CD8-positive, alpha-beta memory T cell (primary cell): ENCODE measurements at places on chromosomes 7 and 10. TPM values are rescaled to one million over a fixed set of nuclear protein-coding genes. Genes with fewer than 3 reads are reported as not detected.

Gene TSPAN13
- total RNA-seq, result 0.66 TPM

Gene RASA4
- 42.6 TPM for total RNA-seq

Gene HOXA6
- not detected for total RNA-seq

Gene LRRD1
- total RNA-seq, result not detected

Gene KCNIP2
- 0.96 TPM for total RNA-seq

Gene ATG9B
- total RNA-seq, result 3.8 TPM

Gene TLX1
- total RNA-seq, result not detected

Gene SPDYE2B
- not detected for total RNA-seq

GRCh38 chr10:114437473-114438292, 33.4 kb upstream of the AFAP1L2 start:
- no peaks in the 10 kb centered on the region for H3K4me1 ChIP-seq
- no peak overlapping the region for H3K27ac ChIP-seq
- H3K36me3 ChIP-seq, result peaks cover 64% of the 10 kb centered on the region

DNA sequence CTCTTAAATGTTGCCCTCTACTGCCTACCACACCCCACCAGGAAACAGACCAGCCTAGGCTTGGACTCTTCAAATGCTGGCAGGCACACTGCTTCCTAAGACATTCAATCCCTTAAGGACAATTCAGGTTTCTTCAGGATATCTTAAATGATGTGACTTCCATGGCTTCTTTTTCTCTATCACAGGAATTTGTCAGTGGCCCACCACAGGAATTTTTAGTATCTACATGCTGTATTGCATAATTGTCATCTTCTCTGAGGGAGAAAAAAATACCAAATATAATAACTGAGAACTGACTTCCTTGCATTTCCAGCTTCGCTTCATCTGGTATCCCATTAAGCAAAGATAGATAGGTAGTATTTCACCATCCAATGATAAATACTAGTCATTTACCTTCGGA, 129.3 kb downstream of the WNT2 start:
- DNase-seq, result no peak
- no peak overlapping the region for H3K4me3 ChIP-seq
- H3K4me1 ChIP-seq, result no peaks in the 10 kb centered on the region
- no peak overlapping the region for H3K27ac ChIP-seq

- H3K27me3 ChIP-seq, result no peaks in the 10 kb centered on the region
- no peak for DNase-seq
- H3K4me3 ChIP-seq, result no peak overlapping the region
- H3K27ac ChIP-seq, result no peak overlapping the region
- H3K36me3 ChIP-seq, result no peaks in the 10 kb centered on the region
- H3K4me1 ChIP-seq, result no peaks in the 10 kb centered on the region
Measured at GRCh38 chr10:30831426-30831825, 200.2 kb downstream of the ZNF438 start.

DNA sequence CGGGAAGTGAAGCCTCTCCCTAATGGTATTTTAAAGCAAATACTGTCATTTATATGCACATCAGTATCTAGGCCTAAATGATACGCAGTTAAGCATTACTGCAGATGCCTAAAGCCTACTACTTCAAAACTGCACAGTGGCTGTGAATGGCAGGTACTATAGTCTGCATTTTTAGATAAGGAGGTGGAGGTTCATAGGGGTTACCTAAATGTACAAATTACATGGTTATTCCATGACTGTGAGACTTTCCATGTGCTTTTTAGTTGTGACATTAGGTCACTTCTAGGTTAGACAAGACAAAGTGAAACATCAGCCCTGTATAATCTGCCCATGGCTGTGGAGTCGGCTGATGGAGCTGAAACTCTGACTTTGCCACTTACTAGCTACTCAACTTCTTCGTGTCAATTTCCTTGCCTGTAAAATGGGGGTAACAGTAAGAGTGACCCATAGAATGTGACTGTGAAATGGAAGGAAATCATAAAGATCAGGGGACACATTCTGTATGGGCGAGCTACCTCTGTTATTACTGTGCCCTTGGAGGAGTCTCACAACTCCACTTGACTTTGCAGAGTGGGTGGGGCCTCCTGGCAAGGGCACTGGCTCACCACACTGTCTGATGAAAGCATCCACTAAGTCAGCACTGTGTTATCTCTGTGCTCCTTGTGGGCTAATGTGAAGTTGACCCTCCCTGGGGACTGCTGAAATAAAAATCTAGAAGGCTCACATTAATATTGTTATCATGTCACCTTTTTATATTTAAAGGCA, 239.4 kb downstream of the TNS3 start:
- H3K4me1 ChIP-seq, result no peaks in the 10 kb centered on the region
- no peaks in the 10 kb centered on the region for H3K36me3 ChIP-seq
- H3K4me3 ChIP-seq, result no peak overlapping the region
- H3K27ac ChIP-seq, result no peak overlapping the region
- H3K27me3 ChIP-seq, result no peaks in the 10 kb centered on the region
- no peak for DNase-seq

- no peak for DNase-seq
- H3K36me3 ChIP-seq, result no peaks in the 10 kb centered on the region
- H3K4me3 ChIP-seq, result no peak overlapping the region
- H3K27ac ChIP-seq, result no peak overlapping the region
- peaks cover 58% of the 10 kb centered on the region for H3K4me1 ChIP-seq
Measured at GRCh38 chr10:119283387-119283786, 76.0 kb downstream of the GRK5 start.

DNA sequence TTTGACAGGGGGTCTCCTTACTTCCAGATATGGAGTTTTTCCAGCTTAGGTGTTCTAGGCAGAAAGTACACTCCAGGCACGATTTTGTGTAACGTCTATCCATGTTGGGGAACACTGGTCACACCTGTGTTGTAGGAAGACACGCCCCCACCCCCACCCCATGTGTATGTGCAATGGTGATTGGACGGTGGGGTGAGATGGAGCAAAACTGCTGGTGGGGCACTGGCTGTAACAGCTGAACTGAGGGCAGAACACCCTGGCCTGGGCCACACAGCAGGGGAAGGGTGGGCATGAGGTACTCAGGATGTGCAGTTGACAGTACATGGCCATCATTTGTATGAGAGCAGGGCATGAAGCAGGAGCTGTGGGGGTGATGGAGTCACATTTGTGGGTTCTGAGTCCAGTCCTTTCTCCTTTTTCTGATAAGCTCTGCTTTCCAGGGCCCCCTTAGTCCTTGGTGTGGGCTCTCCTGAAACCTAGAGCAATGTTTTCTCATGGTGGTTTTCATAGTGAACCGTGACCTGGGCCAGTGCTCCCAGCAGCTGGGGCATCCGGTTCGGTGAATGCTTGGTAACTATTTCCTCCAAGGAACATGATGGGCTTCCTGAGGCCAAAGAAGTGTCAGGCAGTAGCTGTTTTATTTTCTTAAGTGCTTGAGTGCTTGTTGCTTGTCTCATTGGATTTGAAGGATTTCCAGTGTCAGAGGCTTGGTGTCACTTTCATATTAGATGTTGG, 63.4 kb upstream of the AQP1 start:
- no peaks in the 10 kb centered on the region for H3K36me3 ChIP-seq
- no peaks in the 10 kb centered on the region for H3K4me1 ChIP-seq

- H3K36me3 ChIP-seq, result no peaks in the 10 kb centered on the region
- H3K4me3 ChIP-seq, result no peak overlapping the region
- no peak overlapping the region for H3K27ac ChIP-seq
- no peak for DNase-seq
Measured at GRCh38 chr10:101011517-101012423, 12.2 kb downstream of the LZTS2 start.

DNA sequence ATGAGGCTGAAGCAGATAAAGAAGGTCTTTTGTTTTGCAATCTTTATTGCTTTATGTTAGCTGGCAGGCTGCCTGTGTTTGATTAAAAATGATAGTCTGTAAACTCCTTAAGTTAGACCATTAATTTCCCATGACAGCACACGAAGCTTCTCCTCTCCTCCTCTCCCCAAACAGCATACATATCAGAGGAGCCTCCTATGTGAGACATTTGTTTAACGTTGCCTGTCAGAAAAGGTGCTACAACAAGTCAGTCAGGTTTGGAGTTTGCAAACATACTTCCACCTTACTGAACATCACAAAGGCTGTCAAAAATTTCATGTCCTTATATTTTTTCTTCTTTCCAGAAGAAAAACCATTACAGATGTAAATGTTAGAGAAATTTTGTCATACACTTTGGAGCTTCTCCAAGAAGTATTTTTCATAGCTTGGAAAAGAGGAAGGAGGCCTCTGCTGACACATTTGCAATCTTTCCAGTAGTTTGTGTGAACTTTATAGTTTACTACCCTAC, 393.1 kb downstream of the EXOC4 start:
- H3K36me3 ChIP-seq, result no peaks in the 10 kb centered on the region
- H3K27ac ChIP-seq, result no peak overlapping the region
- DNase-seq, result no peak
- no peaks in the 10 kb centered on the region for H3K4me1 ChIP-seq
- H3K4me3 ChIP-seq, result no peak overlapping the region

DNA sequence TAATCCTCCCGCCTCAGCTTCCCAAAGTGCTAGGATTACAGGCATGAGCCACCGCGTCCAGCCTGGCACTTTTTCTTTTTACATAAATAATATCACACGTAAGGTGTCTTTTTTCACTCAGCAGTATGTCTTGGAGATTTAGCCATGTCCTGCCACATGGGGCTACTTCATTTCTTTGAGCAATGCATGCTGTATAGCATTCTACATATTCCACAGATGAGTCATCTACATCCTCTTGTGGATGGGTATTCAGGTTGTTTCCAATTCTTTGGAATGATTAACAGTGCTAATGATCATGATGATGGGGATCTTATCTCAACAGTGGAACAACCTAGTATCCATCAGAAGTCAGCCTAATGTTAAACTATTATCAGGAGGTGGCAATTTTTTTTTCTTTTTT, 50.8 kb downstream of the ZNF503 start:
- no peaks in the 10 kb centered on the region for H3K27me3 ChIP-seq
- no peaks in the 10 kb centered on the region for H3K36me3 ChIP-seq
- H3K27ac ChIP-seq, result no peak overlapping the region
- H3K4me3 ChIP-seq, result no peak overlapping the region
- no peaks in the 10 kb centered on the region for H3K4me1 ChIP-seq
- DNase-seq, result no peak

- no peak overlapping the region for H3K27ac ChIP-seq
- H3K27me3 ChIP-seq, result no peaks in the 10 kb centered on the region
- DNase-seq, result no peak
- H3K4me1 ChIP-seq, result no peaks in the 10 kb centered on the region
Measured at GRCh38 chr10:116421815-116422214, 5.8 kb upstream of the PNLIPRP3 start.

DNA sequence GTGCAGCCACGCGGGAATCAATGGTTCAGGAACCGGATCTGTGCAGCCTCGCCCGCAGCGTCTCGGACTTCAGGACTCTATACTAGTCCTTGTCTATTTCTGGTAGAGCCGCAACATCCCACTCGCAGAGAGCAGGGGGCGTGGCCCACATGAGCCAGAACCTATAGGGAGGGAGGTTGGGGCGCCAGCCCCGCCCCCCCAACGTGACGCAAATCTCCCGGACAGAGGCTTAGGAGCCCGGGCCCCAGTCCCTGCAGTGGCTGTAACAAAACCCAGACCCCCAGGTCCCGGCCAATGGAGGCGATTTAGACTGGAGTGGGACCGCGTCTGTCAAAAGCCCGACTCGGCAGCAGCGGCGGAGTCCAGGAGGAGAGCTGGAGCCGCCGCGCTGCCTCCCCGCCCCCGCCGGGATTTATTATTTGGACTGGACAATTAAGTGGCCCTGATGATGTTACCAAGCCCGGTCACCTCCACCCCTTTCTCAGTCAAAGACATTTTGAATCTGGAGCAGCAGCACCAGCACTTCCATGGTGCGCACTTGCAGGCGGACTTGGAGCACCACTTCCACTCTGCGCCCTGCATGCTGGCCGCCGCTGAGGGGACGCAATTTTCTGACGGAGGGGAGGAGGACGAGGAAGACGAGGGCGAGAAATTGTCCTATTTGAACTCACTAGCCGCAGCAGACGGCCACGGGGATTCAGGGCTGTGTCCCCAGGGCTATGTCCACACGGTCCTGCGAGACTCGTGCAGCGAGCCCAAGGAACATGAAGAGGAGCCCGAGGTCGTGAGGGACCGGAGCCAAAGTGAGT, at the start of gene NKX2-3:
Gene NKX2-3 (plus strand): TSS at position 256 of the 809 bp plus-strand sequence. CDS start 190 bp downstream, at position 446.
- no peak within 1 kb of the TSS for H3K27ac ChIP-seq
- peaks cover 66% of the 10 kb centered on the region for H3K27me3 ChIP-seq
- H3K36me3 ChIP-seq, result no peaks in the 10 kb centered on the region
- no peak for DNase-seq
- no peak within 1 kb of the TSS for H3K4me3 ChIP-seq

DNA sequence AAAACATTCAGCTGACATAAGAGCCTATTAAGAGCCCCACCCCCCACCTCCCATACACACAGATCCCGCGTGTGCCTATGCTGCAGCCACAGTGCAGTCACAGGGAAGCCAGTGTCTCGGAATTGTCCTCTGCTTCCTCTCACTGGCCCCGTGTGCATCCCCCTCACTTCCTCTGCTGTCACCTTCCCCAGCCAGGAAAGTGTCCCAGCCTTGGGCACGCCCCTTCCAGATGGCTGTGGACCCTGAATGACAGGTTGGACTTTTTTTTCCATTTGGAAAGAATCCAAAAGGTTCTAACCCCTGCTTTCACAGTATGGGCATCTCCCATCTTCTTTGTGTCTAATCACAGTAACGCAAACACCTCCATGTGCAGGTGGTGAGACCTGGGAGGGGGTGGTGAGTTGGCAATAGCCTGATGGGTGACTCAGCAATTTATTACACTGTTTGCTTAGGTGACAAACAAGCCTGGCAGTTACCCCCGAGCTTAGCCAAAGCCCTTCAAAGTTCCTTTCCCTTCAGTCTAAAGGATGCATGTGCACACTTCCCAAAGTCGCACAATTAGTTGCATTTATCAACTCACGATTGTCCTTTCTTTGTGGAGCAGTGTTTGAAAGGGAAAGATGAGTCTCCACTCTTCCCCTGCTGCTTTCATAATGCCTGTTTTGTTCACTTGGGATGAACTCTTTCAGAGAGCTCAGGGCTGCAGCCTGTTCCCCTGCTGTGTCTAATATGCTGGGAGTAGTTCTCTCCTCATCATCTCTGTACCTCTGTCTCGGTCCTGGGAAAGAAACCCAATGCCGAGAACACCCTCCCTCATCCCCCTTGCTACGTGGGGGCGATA, 67.5 kb upstream of the EFCAB10 start:
- no peak overlapping the region for H3K4me3 ChIP-seq
- no peaks in the 10 kb centered on the region for H3K4me1 ChIP-seq
- H3K27ac ChIP-seq, result no peak overlapping the region
- no peaks in the 10 kb centered on the region for H3K27me3 ChIP-seq

DNA sequence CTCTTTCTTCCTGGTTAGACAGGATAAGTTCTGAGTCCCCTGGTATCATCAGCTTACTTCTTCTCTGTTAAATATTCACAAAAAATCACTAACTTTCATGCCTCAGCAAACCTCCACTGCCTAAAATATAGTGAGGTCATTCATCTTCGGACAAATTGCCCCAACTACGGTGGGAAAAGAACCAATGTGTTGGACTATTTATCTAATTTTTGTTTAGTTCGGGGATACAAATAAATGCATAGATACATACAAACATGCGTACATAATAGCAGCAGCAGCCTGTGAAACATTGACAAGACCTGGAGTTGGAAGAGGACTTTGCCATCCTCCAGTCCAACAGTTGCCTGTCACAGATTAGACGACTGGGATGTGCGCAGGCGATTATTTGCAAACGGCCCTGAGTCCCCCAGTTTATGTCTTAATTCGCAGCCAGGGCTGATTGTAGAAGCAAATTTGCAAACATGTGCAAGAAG, 51.5 kb downstream of the EGFR start:
- no peak overlapping the region for H3K4me3 ChIP-seq
- no peaks in the 10 kb centered on the region for H3K36me3 ChIP-seq
- no peaks in the 10 kb centered on the region for H3K27me3 ChIP-seq
- no peak overlapping the region for H3K27ac ChIP-seq
- no peak for DNase-seq
- H3K4me1 ChIP-seq, result peaks cover 7% of the 10 kb centered on the region
